ENCODE measurements at places on chromosomes 1 and 21.
A peak's percentile ranks its signal among the peaks of the same experiment; 100 is the strongest.

GRCh38 chr1:216793973-216794372 is 70.7 kb upstream of the ESRRG start:
- no peak for DNase-seq

DNA sequence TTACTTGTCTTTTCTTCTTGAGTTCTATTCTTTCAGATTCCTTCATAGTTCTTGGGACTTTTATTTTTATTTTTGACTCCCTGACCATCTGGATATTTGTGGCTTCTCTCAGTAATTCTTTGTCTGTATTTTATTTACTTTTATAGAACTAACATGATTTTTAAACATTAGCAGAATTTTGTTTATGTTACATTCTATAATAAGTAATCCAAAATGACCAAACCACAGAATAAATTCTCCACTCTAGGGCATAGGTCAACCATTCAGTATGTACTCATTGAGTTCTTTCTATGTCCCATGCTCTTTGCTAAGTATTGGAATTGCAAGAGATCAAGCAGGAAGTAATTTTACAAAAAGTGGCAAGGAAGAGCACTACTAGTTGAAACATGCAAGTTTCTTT is 969.0 kb downstream of the TTLL7 start:
- DNase-seq, result no peak

- no peak for DNase-seq
Observed at GRCh38 chr1:175204330-175204729, 11.8 kb upstream of the KIAA0040 start.

GRCh38 chr1:33372677-33373076 is 51.8 kb upstream of the A3GALT2 start:
- no peak for DNase-seq

DNA sequence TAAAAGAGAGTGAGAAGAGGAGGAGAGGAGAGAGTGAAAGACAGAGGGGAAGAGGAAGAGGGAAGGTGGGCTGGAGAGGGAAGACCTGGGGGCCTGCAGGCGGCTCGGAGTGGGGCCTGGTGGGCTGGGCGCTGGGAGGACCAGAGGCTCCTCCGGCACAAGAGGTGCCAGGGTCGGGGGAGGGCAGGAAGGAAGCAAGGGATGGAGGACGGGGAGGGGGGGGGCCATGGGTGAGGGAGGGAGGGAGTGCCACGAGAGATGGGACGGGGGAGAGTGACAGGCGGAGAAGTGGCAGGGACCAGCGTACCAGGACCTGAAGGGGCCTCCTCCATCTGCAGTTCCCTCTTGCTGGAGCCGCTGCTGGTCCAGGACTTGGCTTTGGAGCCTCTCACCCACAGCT is 87.7 kb downstream of the CASZ1 start:
- no peak for DNase-seq

- no peak for DNase-seq
Observed at GRCh38 chr1:1358433-1359271, at the start of gene MXRA8. Gene MXRA8, minus strand, starts transcription at chr1:1358555. Its CDS starts 51 bp downstream, at chr1:1358504.

GRCh38 chr21:24050231-24050630 is 1557.0 kb downstream of the MRPL39 start:
- DNase-seq, result no peak

DNA sequence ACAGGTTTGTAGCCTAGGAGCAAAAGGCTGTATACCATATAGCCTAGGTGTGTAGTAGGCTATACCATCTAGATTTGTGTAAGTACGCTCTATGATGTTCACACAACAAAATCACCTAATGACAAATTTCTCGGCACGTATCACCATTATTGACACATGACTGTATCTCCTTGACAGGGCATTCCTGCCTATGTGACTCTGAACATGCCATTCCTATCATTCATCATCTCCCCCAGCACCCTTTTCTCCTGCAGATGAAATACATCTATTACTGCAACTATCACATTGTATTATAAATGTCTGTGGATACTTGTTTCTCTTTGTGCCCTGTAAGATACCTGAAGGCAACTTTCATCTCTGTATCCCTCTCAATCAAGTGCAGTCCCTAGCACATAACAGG is 29.9 kb downstream of the TP53BP2 start:
- DNase-seq, result no peak

DNA sequence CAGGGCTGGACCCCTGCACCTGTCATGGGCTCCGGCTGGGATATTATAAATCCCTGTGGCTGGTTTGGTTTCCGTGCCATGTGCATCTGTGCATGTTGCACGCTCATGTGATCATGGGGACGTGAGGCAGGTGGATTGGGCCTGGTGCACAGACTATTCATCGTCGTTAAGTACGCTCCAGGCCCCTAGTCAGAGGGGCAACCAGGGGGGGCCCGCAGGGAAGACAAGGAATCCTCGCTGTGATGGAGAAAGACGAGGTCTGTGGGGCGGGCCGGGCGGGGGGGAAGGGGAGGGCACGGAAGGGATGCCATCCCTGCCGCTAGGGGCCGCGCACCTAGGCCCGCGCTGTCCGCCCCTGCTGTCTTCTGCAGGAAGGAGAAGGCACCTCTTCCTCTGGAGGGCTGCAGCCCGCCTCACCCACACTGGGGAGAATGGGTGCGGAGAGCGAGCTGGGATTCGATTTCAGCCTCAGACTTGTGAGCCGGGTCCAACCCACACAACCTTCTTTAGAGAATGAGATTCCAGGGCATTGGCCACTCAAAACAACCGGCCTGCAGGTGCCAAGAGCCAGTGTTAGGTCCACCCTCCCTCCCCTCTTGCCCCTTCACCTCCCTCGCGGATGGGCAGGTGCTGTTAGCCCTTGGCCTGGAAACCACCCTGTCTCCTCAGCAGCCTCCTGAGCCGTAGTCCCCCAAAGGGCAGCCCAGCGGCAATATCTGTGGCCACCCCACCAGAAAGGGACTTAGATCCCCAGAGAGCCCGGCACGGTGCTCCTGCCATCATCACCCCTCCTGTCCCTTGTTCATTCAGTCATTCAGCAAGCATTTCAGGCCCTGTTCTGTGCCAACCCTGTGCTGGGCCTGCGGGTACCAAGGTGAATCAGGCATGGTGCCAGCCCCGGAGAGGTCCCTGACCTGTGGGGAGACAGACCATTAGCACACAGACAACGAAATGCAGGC is 950 bp upstream of the LRP8 start:
- no peak for DNase-seq

DNA sequence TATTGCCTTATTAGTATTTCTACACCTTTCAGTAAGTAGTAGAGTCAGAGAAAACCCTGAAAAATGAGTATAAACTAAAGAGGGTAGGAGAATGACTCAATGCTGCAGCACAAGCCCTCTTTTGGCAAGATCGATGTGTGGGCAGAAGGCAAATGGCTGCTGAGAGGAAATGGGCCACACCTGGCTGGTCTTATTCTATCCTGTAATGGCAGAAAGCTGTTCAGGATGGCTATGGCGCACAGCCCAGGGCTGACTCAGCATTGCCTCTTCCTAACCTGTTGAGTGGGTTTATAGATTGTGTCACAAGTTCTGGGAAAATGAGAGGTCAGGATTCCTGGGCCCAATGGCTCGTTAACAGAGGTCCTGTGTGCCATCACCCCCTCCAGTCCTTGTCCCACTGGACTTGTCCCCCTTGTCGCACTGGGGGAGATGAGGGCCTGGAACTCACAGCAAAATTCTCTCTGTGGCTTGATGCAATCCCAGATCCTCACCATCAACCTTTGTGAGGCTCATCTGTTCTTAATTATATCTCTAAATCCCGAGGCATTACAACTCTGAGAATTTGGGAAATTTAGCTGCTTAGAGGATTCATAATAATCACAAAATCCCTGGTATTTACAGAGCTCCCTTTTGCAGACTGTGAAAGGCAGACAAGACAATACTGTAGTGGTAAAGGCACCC is 13.2 kb downstream of the HMGB4 start:
- peak; percentile 16 for DNase-seq

GRCh38 chr1:26055041-26055440 is 9.1 kb upstream of the SLC30A2 start:
- DNase-seq, result no peak

DNA sequence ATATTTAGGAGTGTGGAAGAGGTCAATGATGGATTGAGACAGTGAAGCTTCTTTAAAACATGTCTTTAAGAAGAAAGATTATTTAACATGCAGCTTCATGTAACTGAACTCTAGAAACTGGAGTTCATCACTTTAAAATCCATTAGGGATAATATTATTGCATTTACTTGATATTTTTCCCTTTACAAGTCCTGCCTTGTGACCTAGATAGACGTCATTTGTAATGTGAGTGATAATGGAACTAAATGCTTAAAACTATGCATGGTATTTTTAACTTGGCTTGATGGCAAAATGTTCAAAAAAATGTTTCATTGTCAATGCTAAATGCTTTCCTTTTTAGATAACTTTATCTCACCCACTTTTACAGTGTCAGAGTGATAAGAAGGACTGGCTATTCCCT is 723.7 kb downstream of the RWDD3 start:
- no peak for DNase-seq

DNA sequence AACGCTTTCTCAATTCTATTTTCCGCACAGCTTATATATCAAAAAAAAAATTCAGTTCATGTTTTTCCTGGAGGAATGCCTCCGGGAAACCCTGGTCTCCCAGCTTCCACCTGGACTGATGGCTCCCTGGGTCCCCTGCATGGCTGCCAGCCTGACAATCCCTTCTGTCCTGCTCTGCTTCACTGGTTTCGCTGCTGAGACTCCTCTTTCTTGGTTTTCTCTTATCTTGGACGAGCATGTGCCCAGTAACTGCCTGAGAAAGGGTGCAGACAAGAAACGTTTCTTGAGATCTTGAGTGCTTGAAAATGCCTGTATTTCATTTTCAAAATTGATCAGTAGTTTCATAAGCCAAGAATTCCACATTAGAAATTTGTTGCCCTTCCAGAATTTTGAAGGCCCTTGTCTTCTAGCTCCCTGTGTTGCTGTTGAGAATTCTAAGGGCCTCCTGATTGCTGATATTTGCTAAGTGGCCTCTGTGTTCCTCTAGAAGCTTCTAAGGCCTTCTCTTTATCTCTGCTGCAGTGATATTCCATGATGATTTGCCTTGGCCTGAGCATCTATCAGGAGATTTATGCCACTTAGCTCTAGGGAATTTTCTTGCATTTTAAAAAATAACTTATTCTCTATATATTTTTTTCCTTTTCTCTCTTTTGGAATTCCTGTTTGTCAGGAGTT is 44.7 kb downstream of the ETS2 start:
- DNase-seq, result no peak

GRCh38 chr1:97925151-97925550 is 4.3 kb upstream of the DPYD start:
- DNase-seq, result no peak

DNA sequence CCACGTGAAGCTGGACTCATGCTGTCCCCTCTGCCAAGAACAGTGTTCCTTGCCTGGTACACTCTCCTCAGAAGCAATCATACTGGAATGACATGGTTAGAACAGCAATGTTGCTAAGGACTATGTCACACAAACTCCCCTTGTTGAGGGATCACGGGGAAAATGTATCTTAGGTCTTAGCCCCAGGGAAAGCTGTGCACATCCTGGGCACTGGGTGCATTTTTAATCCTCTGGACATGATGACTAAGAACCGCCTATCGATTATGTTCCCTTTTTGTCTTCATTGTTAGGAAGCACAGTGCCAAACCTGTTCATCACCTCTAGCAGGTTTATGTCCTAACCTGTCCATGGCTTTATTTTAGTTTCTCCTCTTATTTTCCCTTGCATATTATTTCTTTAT is 115.1 kb downstream of the HIVEP3 start:
- no peak for DNase-seq

DNA sequence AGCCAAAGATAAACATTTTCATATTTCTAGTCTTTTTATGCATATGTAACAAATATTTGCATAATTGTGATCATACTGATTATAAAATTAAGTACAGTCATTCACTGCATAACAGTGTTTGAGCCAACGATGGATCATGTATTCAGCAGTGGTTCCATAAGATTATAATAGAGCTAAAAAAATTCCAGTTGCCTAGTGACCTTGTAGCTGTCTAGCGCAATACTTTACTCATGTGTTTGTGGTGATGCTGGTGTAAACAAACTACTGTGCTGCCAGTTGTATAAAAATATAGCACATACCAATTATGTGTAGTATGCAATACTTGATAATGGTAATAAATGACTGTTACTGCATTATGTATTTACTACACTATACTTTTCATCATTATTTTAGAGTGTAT is 2.1 kb upstream of the S100A10 start:
- no peak for DNase-seq

DNA sequence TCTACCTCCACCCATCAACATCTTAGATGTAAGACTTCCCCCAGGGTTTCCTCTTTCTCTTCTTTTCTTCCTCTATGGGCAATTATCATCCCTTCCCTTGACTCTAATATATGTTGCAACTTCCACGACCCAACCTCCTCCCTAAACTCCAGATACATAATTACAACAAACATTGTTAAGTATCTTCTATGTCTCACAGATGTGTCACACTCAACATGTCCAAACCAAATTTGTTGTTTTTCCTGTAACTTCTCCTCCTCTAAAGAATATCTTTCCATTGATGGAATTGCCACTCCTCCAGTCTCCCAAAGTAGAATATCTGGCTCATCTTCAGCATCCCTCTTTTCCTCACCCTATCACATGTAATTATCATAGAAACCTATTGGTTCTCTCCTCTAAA is 314.2 kb downstream of the RWDD3 start:
- DNase-seq, result no peak

DNA sequence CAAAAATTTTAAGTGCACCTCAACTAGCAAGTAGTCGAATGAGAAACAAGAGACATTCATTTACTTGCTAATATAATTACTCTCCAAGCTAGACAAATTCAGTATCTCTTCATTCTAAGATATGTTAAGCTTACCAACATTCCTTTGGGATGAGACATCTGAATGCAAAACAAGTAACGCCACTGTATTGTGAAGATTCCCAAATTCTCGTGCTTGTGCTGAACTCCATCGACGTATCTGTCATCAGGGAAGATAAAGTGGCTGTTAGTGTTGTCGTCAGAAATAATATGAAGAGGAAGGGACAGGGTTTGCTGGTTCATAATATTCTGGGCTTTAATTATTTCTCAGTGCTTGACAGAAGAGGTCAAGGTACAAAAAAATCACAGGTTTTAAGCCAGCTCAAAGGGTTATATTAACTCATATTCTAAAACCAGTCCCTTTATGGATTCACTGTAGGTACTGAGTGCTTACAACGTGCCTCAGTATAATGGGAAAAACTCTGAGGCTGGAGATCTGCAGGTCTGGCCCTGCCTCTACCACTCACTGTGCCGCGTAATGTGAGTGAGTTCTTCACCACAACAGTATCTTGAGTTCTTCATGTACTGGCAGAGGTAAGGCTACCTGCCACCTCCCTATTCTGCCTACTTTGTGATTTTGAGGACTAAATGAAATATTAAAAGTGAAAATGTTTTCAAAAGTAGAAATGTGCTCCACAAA is 42.0 kb downstream of the PCSK9 start:
- no peak for DNase-seq

- peak; percentile 24 for DNase-seq
Observed at GRCh38 chr1:192539297-192540092, 36.1 kb upstream of the RGS1 start.

- DNase-seq, result no peak
Observed at GRCh38 chr1:240672132-240672811, 60.3 kb upstream of the GREM2 start.
